ENCODE measurements at places on chromosomes 3 and 15.
A peak's percentile ranks its signal among the peaks of the same experiment; 100 is the strongest.

GRCh38 chr3:180646187-180646790 is 33.0 kb downstream of the CCDC39 start:
- no peak for DNase-seq

- no peak for DNase-seq
Observed at GRCh38 chr3:173857154-173857553, 459.6 kb downstream of the NLGN1 start.

- peak; percentile 13 for DNase-seq
Observed at GRCh38 chr15:75038231-75038630, 14.8 kb downstream of the PPCDC start.

- DNase-seq = no peak
Observed at GRCh38 chr15:27448986-27449385, 478.0 kb downstream of the GABRG3 start.

DNA sequence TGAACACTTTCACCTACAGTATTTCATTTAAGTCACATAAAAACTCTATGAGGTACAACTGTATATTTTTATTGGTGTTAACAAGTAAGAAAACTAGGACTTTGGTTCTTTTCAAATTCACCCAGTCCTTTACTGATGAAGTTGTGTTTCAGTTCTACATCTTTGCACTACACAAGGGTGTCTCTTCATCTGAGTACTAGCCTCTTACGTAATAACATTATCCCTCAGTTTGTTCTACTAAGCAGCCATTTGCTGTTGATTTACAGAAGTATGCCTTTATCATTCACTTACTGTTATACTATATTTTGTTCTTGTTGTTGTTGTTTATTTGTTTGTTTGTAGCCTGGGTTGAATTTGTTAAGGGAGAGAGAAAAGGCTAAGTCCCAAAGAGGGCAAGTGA is 311.9 kb downstream of the PLOD2 start:
- peak; percentile 3 for DNase-seq

DNA sequence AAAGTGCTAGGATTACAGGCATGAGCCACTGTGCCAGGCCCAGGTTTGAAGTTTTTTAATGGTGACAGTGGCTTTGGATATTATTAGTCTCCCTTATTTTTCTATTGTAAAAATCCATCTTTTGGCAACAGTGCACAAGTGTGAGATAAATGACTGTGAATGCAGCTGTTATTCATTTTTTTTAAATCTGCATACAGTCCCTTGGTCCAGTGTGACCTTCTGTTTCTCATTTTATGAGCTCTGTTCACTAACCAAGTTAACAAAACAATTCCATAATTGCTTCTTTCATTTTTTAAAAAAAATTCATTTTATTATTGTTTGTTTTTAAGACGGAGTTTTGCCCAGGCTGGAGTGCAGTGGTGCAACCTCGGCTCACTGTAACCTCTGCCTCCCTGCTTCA is 381.8 kb downstream of the NAALADL2 start:
- no peak for DNase-seq

DNA sequence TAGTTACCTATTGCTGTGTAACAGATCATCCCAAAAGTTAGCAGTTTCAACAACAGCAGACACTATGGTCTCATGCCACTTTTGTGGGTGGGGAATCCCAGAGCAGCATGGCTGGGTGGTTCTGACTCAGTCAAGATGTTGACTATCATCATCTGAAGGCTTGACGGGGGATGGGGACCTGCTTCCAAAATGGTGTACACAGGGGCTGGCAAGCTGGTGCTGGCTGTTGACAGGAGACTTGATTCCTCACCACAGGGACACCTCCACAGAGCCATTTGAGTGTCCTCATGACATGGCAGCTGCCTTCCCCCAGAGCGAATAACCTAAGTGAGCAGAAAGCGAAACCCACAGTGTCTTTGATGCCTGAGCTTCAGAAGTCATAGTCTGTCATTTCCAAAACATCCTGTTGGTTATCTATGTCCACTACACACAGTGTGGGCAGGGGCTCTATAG is 19.1 kb downstream of the DNAJB8 start:
- no peak for DNase-seq

DNA sequence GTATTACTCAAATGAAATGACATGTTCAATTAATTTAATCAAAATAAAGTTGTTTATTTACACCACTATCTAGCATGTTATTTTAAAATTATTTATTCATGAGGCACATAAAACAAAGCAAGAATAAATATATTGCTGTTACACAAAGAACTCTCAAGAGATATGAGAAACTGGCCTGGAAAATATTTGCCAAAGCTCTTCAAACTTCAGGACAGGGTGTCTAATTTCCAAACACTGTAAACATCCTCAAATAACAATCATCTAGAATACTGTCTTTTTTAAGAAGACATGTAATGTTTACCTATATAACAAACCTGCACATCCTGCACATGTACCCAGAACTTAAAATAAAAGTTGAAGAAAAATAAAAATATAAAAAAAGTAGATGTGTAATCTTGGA is 876.6 kb downstream of the TUSC7 start:
- DNase-seq = no peak

Data from AML-193 (cell line).